A172 (cell line): ENCODE measurements at places on chromosomes 6 and 20.

DNA sequence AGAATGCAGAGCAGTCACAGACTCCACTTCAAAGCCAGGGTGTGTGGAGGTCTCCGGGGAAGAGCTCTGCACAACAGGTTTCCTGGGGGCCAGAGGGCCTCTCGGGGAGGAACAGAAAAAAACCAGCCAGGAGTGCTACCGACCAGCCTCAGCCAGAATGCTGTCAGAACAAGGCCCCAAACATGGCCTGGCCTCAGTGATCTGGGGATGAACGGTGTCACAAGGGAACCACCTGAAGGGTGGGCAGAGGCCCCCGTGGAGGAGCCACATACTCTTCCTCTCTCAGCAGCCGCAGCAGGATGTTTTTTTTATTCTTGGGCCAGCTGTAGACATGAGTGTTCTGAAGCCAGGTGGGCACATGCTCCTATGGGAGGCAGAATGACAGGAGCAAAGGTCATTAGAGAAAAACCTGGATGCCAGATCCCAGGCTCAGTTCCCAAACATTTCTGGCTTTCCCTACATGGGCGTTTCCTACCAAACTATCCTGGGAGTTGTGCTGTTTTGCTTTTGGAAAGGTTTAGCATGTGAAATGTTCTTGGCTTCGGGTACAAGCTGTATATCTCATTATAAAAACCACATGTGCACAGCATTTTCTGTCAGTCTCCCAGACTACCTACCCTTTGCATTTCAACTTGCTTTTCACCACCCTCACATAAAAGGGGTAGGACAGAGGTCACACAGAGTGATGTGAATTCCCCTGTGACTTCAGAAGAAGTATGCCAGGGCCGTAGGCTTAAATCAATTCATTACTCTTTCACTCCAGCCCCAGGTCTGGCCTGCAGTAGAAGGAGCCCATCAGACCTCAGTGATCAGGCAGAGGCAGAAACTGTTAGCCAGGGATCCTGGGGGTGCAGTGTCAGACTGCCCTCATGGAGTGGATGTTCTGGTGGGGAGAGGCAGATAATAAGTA is 46.2 kb downstream of the TRAF3IP2 start:
- no peak for DNase-seq

DNA sequence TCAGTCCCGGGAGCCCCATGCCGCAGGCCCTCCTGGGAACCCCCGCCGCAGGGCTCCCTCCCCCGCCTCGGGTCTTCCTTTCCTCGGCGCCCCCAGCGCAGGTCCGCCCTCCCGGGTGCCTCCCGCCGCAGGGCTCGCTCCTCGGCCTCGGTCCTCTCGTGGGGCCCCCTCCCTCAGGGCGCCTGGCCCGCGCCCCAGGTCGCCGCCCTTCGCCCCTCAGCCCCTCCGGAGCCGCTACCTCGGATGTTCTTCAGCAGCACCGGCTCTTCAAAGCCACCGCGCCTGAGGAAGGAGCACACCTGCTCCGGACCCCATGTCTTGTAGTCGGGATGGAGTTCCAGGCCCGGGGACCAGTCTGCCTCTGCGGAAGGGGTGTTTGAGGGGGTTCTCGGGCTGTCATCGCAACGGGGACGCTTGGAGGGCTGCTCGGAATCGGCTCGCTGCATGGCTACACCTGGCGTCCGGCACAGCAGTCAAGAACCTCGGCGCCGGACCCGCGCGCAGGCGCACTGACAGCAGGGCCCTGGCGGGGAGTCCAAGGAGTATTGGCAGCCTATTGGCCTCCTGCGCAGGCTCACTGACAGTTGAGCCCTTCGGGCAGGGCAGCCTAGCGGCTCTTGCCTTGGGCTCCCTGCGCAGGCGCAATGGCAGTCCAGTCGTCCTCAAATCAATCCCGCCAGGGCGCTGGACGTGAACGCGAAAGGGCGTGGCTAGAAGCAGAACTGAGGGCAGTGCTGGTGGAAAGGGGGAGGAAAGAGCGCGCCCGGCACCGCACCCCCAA is at the start of gene SAMHD1:
SAMHD1 (minus strand) TSS at position 511 of the 781 bp plus-strand sequence; CDS start at position 446, 65 bp downstream.
- DNase-seq: peak; percentile 99

- DNase-seq: no peak
Observed at GRCh38 chr6:108093781-108094300, 19.3 kb upstream of the OSTM1 start.

DNA sequence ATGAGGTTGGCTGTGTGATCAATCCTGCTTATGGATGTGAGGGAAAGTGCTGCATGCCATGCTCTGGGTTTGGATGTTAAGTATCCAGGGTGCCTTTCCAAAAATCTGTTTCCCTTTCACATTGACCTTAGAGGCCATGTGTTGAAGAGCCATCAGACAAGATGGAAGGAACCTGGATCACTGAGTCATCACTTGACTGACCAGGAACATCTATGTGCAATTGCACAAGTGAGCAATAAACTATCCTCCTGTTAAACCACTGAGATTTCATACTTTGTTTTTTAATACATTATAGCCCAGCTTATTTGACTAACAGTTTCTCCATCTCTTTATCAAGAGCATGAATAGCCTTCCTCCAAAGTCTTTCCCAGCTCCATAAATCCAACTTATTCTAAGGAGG is 17.8 kb upstream of the TMEM14A start:
- DNase-seq: no peak

DNA sequence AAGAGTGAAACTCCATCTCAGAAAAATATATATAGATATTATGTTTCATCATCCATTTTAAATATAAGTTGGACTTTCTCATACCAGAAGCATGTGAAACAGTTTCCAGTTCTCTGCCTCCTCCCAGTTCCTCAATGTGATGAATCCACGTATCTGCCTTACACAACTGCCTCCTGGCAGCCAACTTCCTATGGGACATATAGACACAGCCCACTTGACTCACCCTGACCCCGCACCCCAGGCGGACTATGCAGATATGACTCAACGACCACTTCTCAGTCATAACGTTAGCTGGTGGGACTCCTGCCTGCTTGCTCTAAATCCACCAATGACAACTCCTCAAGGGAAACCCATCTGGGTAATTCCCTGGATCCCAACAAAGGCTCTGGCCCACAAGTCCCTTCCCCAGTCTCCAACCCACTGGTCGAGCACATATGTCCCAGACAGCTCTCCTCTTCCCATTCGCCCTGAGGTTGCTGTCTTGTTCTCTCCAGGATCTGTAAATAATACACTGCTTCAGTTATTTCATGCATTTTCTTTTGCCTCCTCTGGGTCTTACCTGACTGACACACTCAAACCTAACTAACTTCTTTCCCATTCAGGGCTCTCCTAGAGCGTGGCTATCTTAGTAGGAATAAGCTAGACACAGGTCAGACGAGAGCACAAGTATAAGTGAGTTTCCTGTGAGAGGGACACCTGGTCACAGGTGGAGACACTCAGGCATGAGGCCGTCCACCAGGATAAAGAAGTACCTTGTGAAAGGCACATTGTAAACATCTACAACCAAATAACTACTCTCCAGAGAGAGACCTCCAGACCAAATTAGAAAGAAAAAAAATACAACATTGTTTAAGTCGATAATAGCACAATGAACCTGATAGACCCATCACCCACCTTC is 548.5 kb downstream of the CD83 start:
- DNase-seq: peak; percentile 87

DNA sequence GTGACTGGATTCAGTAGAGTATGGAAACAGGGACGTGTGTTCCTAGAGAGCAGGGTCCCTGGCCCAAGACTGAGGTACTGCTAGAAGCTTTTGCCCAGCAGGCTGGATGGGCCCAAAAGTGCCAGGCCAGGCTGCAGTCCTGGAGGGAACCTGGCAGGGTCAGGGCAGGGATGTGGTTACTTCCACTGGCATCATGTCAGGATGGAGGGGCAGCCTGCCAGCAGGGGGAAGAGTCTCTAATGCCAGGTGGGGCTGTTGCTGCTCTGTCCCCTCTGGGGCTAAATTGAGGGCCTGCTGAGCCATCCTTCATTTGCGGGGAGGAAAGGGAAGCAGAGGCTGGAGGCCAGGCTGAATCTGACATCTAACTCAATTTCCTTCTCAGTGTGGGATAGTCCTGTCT is 17.2 kb downstream of the ZDHHC14 start:
- no peak for DNase-seq

DNA sequence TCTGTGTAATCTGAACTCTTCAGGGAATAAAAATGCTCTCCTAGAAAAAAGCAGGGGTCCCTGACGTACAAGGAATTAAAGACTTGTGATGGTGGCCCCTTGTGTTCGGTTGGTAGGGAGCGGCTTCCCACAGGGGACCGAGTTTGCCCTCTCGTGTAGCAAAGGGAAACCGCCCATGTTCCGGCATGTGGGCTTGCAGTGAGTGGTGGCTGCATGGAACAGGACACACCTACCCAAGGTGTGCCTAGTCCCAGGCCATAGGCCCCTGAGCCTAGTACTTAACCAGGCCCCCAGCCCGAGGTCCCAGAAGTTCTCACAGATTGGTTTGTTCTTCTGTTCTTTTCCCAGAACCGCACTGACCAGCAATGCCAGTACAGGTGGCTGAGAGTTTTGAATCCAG is 15.5 kb downstream of the MYBL2 start:
- DNase-seq: no peak

GRCh38 chr6:148147463-148147830 is 195.2 kb upstream of the SASH1 start:
- no peak for DNase-seq

- DNase-seq: no peak
Observed at GRCh38 chr6:162671580-162672165, 55.9 kb downstream of the PRKN start.

GRCh38 chr20:18289306-18289705 is 979 bp downstream of the ZNF133 start:
- no peak for DNase-seq
